Endodermal cell (in vitro differentiated cells): ENCODE measurements at places on chromosomes 4 and X. TPM values are rescaled to one million over a fixed set of nuclear protein-coding genes. Genes with fewer than 3 reads are reported as not detected.

DNA sequence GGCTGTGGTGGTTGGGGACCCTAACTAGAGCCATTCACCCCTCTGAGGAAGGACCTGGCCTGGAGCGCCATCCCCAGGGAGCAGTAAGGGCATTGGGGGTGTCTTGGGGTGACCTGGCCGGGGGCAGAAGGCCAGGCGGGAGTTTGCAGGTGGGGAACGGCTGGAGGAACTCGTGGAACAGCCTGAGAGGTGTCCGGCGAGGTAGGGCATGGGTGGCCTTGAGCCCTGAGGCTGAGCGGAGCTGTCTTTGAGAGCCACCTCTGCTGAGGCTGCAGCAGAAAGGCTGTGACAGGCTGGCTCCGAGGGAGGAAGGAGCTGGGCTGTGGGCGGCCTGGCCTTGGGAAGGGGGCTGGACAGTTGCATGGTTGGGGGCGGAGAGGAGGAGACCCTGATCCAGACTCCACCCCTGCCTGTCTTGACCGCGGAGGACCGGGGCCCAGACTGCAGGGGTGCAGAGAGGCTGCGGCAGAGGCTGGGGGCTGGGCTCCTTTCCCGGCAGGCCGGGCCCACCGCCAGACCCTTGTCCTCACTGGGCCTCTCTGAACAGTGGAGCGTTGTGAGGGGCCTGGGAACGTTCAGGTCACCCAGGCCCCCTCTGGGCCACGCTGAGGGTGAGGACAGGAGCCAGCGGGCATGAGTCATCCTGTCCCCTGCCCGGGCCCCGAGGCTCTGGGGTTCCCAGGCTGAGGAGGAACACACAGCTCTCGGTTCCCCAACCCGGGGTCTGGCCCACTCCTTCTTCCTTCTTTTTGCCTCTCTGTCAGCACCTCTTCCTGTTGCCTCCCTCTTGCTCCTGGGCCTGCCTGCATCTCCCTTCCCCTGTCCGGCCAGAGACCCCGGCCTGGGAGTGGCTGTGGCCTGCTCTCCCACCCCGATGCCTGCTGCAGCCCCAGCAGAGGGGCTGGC, 8.1 kb downstream of the SH3BP2 start:
- no peaks in the 10 kb centered on the region for H3K36me3 ChIP-seq
- H3K4me3 ChIP-seq = no peak overlapping the region
- no peaks in the 10 kb centered on the region for H3K27me3 ChIP-seq
- H3K4me1 ChIP-seq = no peaks in the 10 kb centered on the region

GRCh38 chrX:154534526-154535322, 11.9 kb downstream of the G6PD start:
- H3K4me3 ChIP-seq = no peak overlapping the region
- H3K27ac ChIP-seq = no peak overlapping the region
- no peaks in the 10 kb centered on the region for H3K4me1 ChIP-seq
- H3K36me3 ChIP-seq = peaks cover 15% of the 10 kb centered on the region

The PARM1 gene
- 0.13 to 0.23 TPM (median 0.23 TPM) in 3 replicates for total RNA-seq

- no peak overlapping the region for H3K4me3 ChIP-seq
- no peak overlapping the region for H3K27ac ChIP-seq
- H3K27me3 ChIP-seq = no peaks in the 10 kb centered on the region
- DNase-seq = no peak
- no peaks in the 10 kb centered on the region for H3K4me1 ChIP-seq
Measured at GRCh38 chrX:42465821-42466220, 312.1 kb downstream of the PPP1R2C start.

- no peak overlapping the region for H3K4me3 ChIP-seq
- no peaks in the 10 kb centered on the region for H3K36me3 ChIP-seq
- no peak overlapping the region for H3K27ac ChIP-seq
Measured at GRCh38 chr4:27245216-27245615, 384.6 kb downstream of the STIM2 start.
